ENCODE measurements at places on chromosomes 16 and 17.
A peak's percentile ranks its signal among the peaks of the same experiment; 100 is the strongest.

DNA sequence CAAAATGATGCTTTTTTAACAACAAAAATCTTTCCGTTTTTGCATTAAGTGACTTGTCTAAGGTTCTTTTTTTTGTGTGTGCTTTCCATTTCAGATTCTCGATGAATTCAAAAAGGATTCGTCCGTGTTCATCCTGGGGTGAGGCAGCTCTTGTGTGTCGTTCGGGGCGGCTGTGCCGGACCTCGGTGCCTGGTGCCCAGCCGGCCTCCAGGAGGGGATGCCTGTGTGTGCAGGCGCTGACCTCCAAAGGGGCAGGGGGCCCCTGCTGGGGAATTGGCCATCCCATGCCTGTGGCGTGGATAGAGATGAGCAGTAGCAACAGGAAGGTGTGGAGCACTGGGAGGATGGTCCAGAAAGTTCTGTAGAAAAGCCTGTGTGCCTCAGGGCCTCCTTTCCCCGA, 101.7 kb downstream of the PLCG2 start:
- DNase-seq: no peak

DNA sequence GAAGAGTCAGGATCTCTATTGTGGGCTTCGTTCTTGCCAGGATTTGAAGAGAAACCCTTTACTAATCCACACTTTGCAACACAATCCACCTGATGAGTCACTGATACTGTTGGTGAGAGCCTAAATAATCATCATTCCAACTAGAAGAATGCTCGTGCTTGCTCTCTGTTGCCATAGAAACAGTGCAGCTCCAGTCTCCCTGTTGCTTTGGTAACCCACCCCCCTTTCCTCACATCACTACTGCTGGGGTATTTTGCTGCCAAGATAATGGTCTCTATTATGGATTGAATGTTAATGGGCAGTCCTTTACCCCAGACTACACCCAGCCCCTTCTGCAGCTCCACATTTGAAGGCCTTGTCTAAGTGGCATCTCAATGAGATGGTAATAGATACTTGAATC, 190.4 kb downstream of the ABCC12 start:
- no peak for DNase-seq

GRCh38 chr16:5541356-5541755, 443.8 kb upstream of the EEF2KMT start:
- DNase-seq: no peak

GRCh38 chr16:50126183-50126582, 26.9 kb upstream of the TENT4B start:
- DNase-seq: no peak

- DNase-seq: no peak
Observed at GRCh38 chr17:53149316-53149715, 673.4 kb upstream of the KIF2B start.

DNA sequence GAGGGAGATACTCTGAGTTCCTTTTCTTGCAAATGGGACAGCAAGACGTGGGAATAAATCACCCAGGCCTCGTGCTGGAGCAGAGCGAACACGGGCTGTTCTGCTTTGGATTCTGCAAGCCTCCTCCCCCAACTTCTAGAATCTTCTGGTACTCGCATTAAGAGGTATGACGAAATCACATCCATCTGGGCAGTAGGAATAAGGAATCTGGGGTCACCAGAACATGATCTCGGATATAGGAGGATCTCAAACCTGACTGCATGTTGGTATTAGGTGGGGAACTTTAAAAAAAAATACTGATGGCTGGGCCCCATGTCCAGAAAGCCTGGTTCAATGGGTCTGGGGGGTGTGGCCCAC, 49.8 kb upstream of the USP7 start:
- DNase-seq: no peak

GRCh38 chr17:21816592-21817567, 124.6 kb downstream of the KCNJ18 start:
- DNase-seq: no peak

GRCh38 chr16:81623365-81624102, 155.6 kb upstream of the PLCG2 start:
- no peak for DNase-seq

- DNase-seq: no peak
Observed at GRCh38 chr17:71869293-71869692, 251.5 kb upstream of the SOX9 start.

- DNase-seq: no peak
Observed at GRCh38 chr17:72682605-72683004, 409.9 kb downstream of the SLC39A11 start.

DNA sequence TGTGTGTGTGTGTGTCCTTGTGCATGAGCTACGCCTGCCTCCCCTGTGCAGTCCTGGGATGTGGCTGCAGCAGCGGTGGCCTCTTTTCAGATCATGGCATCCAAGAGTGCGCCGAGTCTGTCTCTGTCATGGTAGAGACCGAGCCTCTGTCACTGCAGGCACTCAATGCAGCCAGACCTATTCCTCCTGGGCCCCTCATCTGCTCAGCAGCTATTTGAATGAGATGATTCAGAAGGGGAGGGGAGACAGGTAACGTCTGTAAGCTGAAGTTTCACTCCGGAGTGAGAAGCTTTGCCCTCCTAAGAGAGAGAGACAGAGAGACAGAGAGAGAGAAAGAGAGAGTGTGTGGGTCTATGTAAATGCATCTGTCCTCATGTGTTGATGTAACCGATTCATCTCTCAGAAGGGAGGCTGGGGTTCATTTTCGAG, 22.5 kb downstream of the STAT5A start:
- no peak for DNase-seq

DNA sequence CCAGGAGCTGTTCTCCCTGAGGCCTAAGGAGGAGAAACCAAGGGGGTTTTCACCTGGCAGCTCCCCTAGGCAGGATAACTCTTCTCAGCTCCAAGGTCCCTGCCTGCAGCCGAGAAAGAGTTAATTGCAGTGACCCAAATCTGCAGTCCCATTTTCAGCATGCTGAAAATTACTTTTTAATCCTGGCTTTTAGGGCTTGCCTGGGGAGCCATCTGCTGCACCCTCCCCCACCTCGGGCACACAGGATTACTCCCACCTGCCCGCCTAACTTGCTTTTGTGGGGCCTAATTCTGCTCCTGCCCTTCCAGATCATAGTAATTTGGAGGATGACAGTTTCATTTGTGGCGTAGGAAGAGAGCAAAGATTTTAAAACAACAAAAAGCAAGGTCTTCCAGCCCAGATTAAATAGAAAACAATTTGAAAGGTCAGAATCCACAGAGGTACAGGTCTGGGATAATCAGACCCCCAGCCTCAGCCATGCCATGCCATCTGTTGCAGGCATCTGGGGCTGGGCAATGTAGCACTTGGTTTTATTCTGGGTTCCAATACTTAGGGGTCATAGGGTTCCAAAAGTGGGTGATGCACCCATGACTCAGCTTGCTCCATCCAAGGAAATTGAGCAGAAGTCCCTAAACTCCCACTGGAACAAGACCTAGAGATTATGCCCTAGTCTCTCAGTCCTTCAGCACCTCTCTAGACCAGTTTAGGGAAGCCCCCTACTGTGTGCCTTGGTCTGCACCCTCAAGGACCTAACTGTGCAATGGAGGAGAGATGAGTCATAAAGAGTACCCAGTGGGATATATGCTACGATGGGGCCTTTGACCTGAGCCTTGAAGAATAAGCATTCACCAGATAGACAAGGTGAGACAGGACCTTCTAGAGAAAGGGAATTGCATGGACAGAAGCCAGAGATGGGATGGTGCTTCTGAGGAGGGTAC, 64.5 kb upstream of the NLK start:
- no peak for DNase-seq

GRCh38 chr17:28008513-28008912, 34.0 kb upstream of the NLK start:
- DNase-seq: no peak

- DNase-seq: no peak
Observed at GRCh38 chr16:15951852-15952251, 2.4 kb downstream of the ABCC1 start.

DNA sequence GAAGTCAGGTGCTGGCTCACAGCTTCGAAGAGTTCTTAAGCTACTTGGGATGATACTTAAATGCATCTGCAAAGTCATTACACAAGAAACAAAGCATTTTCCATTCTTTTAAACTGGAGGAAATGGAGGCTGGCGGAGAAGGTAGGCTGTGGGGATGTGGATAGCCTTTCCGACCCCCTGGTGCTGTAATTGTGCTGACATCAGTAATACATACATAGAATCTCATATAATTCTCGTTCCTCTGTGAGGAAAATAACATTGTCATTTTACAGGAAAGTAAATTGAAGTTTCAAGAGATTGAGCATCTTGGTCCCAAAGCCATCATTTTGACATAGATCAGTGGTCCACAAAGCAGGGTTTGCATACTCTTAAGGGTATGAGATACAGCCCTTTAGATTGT, 39.5 kb downstream of the UTP18 start:
- no peak for DNase-seq

DNA sequence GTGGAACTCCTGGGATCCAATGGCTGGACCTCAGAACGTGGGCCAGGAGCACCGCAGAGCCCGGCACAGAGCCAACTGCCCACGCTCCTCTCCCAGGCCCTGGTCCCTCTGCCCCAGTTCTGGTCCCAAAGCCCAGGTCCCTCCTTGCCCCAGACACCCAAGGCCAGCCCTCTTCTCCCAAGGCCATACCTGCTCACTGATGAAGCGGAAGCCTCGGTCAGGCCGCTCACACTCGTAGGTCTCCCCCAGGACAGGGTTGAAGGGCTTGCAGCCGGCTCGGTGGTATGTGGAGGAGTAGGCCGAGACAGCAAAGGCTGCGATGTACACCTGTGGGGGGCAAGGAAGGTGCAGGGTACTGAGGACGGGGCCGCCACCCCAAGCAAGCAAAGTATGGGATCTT, 8.5 kb downstream of the OSBPL7 start:
- DNase-seq: peak; percentile 11

- no peak for DNase-seq
Observed at GRCh38 chr17:80284631-80285030, 24.0 kb downstream of the RNF213 start.

GRCh38 chr17:51374209-51374608, 113.9 kb downstream of the UTP18 start:
- DNase-seq: no peak

- DNase-seq: no peak
Observed at GRCh38 chr17:57755480-57756070, 10.5 kb upstream of the CCDC182 start.

DNA sequence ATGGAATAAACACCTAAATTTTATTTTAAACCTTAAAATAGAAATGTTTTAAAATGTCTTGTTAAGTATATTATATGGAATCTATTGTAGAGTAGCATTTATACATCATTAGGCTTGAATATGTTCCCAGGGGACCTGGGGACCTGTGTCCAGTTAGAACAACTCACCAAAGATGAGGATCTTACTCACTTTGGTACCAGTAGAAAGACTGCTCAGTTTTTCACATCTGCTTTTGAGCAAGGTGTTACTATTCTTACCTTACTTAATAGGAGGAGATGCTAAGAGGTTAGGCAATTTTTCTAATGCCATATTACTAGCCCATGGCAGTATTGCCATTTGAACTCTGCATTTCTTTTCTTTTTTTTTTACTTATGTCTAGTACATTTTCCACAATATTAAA, 14.7 kb downstream of the STXBP4 start:
- no peak for DNase-seq

DNA sequence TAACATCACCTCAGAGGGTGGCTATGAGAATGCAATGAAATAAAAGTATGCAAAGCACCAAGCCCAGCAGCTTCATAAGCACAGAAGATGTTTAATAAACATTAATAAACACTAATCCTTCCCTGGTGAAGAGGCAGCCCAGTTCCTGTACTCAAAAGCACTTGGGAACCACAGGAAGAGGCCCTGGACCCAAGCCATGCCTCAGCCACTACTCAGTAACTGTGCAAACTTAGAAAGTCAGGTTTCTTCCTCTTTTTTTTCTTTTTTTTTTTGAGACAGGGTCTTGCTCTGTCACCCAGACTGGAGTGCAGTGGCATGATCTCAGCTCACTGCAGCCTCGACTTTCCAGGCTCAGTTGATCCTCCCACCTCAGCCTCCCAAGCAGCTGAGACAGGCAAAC, 5.3 kb downstream of the ARHGAP17 start:
- DNase-seq: no peak

GRCh38 chr16:53982631-53983042, 278.7 kb downstream of the FTO start:
- no peak for DNase-seq

GRCh38 chr16:10322723-10323527, 62.9 kb upstream of the ATF7IP2 start:
- no peak for DNase-seq

GRCh38 chr17:47318197-47318918, 5.4 kb upstream of the EFCAB13 start:
- DNase-seq: no peak

- no peak for DNase-seq
Observed at GRCh38 chr16:49980166-49980565, 44.9 kb upstream of the CNEP1R1 start.

GRCh38 chr16:35252356-35252936, 1793.0 kb downstream of the TP53TG3F start:
- DNase-seq: no peak

GRCh38 chr16:3009568-3010390, 2.9 kb upstream of the CLDN9 start:
- DNase-seq: no peak

DNA sequence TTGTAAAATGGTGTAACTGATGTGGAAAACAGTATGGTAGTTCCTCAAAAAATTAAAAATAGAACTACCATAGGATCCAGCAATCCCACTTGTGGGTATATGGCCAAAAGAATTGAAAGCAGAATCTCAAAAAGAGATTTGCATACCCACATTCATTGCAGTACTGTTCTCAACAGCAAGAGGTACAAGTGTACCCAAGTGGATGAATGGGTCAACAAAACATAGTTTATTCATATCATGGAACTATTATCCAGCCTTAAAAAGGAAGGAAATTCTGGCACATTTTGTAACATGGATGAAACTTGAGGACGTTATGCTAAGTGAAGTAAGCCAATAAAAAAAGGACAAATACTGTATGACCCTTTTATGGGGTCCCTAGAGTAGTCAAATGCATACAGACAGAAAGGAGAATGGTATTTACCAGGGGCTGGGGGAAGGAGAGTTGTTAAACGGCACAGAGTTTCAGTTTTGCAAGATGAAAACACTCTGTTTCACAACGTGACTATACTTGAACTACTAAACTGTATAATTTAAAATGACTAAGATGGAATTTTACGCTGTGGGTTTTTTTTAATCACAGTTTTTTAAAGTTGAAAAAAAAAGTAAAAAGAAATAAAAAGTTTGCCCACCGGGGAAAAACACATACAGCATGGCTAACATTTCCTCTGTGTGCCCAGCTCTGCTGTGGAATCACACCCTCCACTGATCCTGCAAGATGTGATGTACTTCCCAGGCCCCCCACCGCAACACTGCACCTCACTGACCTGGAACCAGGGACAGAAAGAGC, 6.1 kb downstream of the TVP23A start:
- no peak for DNase-seq

DNA sequence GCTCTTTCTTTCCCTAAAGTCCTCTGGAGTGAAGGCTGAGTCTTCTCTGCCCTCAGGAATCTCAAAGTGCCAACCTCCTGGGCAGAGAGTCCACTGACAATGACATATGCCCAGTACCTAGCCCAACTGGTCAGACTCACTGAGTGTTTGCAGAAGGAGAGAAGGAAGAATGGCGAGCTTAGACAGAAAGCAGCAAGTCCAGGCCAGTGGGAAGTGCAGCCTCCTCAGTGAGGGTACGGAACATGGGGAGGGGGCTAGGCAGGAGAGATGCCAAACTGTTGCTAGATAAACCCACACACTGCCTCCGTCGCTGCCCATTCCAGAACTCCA, 678 bp downstream of the EXOC7 start:
- no peak for DNase-seq
